Activated CD8-positive, alpha-beta memory T cell treated with anti-CD3 and anti-CD28 coated beads for 1 hour (primary cell): ENCODE measurements at places on chromosomes 12 and 14.

- DNase-seq, result no peak
Observed at GRCh38 chr12:57372233-57372632, 58.6 kb downstream of the R3HDM2 start.

GRCh38 chr12:12716151-12716792, 896 bp upstream of the CDKN1B start:
- no peak for DNase-seq

DNA sequence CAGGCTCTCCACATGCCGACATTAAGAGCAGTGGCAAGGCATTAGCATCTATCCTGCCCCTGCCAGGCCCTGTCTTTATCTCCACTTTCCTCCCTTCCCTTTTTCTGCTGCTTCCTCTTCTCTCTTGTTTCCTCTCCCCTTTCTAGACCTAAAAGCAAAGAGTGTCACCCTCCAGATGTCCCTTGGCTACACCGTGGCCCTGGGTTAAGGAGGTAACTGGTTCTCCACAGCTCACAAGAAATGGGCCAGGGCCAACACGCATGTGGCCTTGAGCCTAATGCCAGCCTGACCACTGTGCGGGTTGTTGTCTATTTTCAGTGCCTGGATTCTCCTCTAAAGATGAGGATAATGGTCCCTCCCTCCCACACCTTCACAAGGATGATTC, 41.7 kb upstream of the DDX11 start:
- DNase-seq, result no peak

DNA sequence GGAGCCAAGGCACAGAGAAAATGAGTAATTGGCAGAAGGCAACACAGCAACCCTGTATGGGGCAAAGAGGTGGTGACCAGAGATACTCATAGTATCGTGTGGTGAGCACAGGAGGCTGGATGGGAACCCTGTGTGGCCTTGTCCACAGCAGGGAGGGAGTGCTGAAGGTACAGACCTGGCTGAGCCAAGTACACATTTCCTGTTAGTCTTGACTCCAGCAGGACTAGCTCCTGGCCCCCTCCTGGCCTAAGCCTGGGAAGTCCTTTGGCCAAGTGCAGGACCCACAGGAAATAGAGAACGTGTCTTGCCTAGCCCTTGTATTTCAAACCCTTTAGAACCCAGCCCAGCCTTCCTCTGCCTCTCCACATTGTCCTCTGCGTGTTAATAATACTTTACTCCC, 289.8 kb upstream of the PWP1 start:
- no peak for DNase-seq

GRCh38 chr12:81558031-81558430, 201.1 kb downstream of the PPFIA2 start:
- DNase-seq, result no peak

DNA sequence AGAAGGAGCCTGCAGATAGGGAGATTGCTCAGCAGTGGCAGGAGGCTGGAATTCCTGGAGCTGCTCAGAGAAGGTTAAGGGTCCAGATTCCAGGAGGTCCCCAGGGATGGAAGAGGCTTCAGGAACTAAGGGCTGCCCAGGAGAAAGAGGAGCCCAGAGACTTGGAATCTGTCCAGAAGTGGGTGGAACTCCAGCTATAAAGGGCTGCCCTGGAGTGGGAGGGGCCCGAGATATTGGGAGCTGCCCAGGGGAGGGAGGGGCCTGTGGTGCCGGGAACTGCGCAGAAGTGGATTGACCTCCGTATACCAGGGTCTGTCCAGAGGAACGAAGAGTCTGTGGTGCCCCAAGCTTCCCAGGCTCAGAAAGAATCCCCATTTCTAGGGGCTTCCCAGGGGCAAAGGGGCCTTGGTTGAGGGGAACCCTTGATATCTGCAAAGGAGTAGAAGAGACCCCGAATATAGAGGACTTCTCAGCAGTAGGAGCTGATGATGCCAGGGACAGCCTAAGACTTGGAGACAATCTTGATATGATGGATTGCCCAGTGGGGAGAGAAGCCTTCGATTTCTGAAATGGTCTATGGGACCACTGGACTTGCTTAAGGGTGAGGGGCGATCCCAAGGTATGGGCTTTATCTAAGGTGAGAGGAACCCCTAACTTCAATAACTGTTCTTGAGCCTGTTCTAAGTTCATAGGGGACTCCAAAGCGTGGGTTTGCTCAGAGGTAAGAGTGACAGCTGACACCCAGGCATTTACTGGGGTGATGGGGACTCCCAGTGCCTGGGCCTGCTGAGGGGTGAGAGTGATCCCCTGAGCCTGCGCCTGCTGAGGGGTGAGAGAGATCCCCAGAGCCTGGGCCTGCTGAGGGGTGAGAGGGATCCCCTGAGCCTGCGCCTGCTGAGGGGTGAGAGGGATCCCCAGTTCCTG, 45.0 kb downstream of the FAM186A start:
- DNase-seq, result no peak

DNA sequence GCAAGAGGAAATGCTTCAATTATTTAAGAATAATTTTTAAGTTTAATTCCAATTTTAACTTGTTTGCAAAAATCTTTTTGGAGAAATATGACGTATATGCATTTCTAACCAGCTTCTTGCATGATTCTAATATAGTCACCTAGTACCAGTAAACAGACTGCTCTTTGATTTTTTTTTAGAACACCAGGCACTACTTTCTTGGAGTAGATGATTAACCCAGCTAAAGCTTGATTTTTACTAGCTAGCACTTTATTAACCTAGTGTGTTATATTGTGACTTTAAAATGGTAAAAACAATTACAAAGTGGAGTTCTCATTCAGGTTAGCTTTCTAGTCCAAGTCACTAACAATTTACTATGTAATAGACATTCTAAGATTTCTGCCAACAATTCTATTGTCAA, 32.6 kb upstream of the FGD4 start:
- DNase-seq, result no peak

DNA sequence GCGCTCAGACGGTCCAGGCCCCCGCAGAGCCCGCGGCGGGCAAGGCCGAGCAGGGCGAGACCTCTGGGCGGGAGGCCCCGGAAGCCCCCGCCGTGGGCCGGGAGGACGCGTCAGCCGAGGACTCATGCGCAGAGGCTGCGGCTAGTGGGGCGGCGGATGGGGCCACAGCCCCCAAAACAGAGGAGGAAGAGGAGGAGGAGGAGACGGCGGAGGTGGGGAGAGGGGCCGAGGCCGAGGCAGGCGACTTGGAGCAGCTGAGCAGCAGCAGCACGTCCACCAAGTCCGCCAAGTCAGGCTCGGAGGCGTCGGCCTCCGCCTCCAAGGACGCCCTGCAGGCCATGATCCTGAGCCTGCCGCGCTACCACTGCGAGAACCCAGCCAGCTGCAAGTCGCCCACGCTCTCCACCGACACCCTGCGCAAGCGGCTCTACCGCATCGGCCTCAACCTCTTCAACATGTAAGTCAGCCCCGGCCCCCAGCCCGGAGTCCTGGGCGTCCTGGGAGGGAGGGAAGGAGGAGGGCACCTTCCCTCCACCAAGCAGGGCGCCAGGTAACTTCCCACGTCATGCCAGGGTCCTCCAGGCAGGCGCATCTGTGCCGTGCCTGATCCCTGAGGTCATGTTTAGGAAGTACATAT, 72.4 kb downstream of the IQSEC3 start:
- DNase-seq, result no peak

DNA sequence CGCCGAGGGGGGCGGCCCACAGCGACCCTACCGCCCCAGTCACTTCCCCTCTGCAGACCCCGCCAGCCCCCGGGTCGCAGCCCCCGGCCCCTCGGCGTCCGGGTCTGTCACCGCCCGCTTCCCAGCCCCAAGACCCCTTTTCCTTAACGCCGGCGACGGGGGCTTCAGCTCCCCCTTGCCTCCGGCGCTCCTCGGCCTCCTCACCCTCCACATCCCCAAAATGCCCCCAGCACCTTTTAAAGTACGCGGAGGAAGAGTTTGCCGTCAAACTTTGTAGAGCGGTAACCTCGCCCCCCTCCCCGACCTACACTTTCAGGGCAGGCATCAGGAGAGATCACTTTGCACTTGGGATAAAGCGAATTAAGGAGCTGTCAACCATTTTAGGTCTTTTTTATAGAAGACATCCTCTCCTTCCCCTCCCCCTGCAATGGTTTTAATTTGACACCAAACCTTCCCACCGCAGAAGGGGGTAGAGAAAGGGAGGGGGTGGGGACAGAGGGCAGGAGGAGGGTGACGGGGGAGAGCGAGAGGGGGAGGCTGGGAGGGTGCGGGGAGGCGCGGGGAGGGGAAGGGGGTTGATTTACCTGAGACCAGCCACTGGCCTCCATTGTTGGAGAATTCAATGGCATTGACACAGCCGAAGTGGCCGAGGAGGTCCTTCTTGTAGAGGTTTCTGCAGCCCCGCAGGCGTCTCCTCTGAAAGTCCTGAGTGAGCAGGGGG, 578 bp downstream of the DCAF5 start:
- DNase-seq, result no peak

GRCh38 chr14:52043690-52044089, 25.2 kb downstream of the NID2 start:
- DNase-seq, result no peak

DNA sequence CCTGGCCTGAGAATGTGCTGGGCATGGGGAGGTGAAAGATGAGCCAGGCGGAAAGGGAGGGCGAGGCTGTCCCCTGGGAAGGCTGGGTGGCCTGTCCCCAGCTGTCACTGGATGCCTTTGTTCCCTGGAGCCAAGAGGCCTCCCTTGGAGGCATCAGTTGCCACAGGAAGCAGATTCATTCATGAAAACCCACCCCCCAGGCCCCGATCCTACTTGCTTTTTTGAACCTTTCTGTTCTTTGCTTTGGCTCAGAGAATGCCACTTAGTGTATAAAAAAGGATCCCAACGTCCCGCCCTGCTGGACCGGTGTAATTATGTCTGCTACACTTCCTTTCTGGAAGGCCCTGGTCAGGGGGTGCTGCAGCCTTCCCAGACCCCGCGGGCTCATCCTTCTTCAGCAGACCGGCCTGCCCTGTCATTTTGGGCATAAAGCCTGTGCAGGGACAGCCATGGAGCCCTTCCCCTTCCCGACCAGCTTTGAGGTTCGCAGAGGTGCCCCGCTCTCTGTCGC, 220.2 kb downstream of the SLC41A2 start:
- no peak for DNase-seq

DNA sequence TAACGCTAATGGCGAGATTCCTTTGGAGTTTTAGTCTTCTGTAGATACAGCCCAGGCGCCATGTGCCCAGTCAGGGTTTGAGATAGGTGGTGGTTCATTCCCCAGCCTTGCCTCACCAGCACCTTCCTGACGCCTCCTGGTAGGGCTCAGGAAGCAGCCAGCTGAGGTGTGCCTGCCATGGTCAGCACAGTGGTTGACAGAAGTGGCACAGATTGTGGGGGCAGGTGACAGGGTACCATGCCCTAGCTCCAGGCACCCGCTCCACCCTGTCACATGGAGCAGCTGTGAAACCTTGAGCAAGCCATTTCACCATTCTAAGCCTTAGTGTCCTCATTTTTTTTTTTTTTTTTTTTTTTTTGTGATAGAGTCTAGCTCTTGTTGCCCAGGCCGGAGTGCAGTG, 45.6 kb downstream of the EVL start:
- DNase-seq, result no peak

DNA sequence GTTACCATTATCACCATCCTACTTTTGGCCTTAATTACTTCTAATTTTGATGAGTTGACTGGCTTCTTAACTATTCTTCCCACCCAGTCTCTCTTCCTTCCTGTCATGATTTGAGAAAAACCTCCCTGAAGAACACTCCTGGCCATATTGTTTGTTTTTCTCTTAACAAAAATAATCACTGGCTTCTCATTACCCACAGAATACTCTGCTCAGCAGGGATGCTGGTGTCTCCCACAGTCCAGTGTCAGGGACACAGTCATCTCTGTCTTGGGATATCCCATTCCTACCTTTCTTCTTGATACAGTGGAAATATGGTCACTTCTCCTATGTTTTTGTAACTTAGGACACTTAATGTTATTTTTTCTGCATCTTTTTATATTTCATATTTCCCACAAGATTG, 103.7 kb downstream of the SRGAP1 start:
- no peak for DNase-seq

GRCh38 chr14:92740440-92740839, 8.0 kb downstream of the LGMN start:
- no peak for DNase-seq

DNA sequence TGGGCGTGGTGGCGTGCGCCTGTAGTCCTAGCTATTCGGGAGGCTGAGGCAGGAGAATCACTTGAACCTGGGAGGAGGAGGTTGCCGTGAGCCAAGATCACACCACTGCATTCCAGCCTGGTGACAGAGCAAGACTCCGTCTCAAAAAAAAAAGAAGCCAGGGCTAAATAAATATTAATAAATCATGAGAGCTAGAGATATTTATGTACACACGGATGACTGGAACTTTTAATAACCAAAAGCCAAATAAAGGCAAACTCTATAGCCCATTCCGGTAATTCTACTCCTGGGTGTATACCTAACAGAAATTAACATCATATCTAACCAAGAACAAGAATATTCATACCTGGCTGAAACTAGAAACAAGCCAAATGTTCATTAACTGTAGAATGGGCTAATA, 7.7 kb upstream of the TRAFD1 start:
- DNase-seq, result no peak

DNA sequence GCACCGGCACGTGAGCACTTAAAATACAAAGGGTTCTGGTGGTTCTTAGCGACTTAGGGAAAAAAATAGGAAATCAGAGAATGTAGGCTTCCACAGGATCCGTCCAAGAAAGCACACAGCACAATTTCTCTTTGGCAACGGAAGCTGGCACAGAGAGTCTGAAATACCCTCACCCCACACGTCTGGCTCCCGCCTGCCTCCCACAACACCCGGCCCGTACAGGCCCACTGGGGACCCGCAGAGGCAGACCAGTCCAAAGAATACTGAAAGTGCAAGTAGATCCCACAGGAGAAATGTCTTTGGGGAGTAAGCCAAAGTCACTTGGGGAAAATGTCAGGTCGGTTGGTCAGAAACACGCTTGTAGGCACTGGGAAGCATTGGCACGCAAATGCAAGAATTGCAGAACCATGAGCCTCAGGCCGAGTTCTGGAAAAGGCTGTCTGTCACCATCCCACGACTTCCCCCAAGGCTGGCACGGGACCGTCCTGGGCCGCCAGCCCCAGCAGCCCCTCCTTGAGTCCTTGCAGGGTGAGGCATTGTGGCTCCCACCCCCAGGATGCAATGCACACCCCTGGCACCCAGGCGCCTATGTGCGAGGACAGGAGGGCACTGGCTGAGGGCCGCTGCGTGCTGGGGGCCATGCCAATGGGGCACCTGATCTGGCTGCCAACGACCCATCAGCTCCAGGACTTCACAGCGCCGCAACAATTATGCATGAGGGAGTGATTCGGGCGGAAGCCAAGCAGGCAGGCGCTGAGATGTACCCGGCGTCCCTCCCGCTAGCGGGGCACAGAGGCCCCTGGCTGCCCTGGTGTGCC, 29.7 kb downstream of the CHGA start:
- no peak for DNase-seq

GRCh38 chr12:113088971-113089756, 32.6 kb downstream of the DTX1 start:
- no peak for DNase-seq

GRCh38 chr12:130154276-130155070, 7.8 kb upstream of the FZD10 start:
- DNase-seq, result no peak

- DNase-seq, result no peak
Observed at GRCh38 chr12:90938451-90938850, 16.5 kb downstream of the CCER1 start.

- DNase-seq, result no peak
Observed at GRCh38 chr14:23544511-23545447, 6.8 kb downstream of the ZFHX2 start.
